ENCODE measurements at places on chromosomes 1 and 21.

GRCh38 chr1:17434016-17434415 is 5.5 kb downstream of the RCC2 start:
- DNase-seq = no peak

- no peak for DNase-seq
Measured at GRCh38 chr1:220884109-220884980, 5.1 kb downstream of the HLX start.

DNA sequence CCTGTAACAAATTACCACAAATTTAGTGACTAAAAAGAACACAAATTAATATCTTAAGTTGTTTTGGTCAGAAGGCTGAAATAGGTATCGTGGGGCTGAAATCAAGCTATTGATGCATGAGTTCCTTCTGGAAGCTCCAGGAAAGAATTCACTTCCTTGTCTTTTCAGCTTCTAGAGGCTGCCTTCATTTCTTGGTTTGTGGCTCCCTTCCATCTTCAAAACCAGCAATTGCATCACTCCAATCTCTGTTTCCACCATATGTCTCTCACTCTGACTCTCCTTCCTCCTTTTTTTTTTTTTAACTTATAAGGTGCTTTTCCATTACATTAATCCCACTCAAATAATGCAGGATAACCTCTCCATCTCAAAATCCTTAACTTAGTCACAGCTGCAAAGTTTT is 78.4 kb downstream of the OLFM3 start:
- DNase-seq = no peak

DNA sequence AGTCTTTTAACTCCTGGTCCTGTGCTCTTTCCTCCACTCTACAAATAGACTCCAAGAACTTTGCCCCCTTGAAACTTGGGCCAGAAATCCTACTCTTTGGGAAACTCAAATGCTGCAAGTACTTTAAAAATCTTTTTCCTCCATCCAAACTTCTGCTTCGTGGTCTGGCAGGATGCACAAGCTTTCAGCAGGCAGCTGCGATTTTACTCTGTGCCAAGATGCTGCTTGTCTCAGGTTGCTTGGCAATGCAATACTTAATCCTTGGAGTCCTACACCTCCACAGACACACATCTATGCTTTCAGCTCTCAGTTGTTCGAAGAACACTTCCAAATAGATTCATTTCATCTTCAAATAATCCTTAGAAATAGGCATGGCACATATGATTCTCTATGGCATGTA is 435.3 kb upstream of the USP24 start:
- DNase-seq = no peak

- DNase-seq = no peak
Measured at GRCh38 chr1:238177351-238177750, 286.6 kb upstream of the ZP4 start.

DNA sequence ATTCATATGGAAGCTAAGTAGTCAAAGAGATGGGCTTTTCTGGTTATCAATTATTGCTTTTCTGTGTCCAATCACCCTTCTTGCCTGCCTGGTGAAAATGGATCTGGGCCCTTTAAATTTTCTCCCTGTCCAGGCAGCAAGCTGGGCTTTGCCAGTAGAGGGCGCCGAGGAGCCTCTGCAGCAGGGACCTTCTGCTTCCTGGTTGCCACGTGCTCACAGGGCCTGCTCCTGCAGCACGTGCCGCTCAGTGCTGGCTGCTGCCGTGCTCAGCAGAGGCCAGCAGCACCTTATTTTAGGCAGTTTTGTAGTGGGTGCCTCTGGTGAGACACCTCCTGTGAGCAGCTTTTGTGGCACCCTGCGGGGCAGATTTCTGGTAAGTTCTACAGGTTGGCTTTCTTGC is 4.0 kb downstream of the ACTL8 start:
- DNase-seq = no peak

GRCh38 chr1:117568999-117569398 is 36.8 kb upstream of the TENT5C start:
- DNase-seq = no peak

- DNase-seq = no peak
Measured at GRCh38 chr21:38852278-38852677, 46.5 kb downstream of the ETS2 start.

- no peak for DNase-seq
Measured at GRCh38 chr1:109732390-109732881, 8.4 kb downstream of the GSTM3 start.

- no peak for DNase-seq
Measured at GRCh38 chr1:64525116-64525686, 55.3 kb downstream of the CACHD1 start.

- no peak for DNase-seq
Measured at GRCh38 chr1:165248969-165249571, 107.4 kb downstream of the LMX1A start.

GRCh38 chr1:175002910-175003517 is 3.3 kb downstream of the CACYBP start:
- no peak for DNase-seq

All from CD4-positive, alpha-beta T cell treated with Interleukin-12 subunit alpha and Interleukin-12 subunit beta, for 1 hour (primary cell).